ENCODE measurements at places on chromosomes 11 and 22. TPM values are rescaled to one million over a fixed set of nuclear protein-coding genes. Genes with fewer than 3 reads are reported as not detected.

OR10AG1 gene
- not detected for total RNA-seq

OR51B4 gene
- total RNA-seq: 0.47 TPM

ADAMTS8 gene
- 0.96 TPM for total RNA-seq

LRRC56 gene
- 3.0 TPM for total RNA-seq

OR6T1 gene
- total RNA-seq: not detected

RFPL2 gene
- 0.53 TPM for total RNA-seq

FOLR2 gene
- not detected for total RNA-seq

DNA sequence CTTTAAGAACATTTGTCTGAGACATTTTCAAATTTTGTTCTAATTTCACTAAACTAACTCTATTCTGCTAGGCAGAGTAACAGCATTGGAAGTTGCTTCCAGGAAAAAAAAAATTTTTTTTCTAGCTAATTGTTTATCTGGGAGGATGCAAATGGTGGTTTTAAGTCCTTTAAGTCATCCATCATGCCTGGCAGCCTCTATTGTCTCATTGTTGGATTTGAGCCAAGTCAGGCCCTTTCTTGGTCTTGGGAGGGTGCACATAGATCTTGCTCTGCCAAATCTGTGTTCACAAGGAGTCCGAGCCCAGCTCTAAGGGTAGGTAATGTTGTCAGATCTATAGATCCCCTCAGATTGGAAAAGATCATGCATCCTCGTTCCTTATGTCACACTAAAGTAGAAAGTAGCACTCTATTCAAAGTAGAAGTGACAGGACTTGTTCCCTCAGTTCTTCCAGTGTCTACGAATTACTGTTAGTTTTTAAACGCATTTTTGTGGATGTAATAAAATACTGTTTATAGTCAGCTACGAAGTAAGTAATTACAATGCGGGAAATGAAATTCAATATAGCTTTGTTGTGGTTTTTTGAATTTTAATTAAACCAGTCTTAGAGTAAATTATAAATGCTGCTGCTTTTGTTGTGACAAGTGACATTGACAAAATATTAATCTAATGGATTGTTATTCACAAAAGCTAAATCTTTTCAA lies 166.0 kb upstream of the RASSF10 start:
- peak overlapping the region; percentile 94 for H3K27ac ChIP-seq
- peaks cover 5% of the 10 kb centered on the region for H3K36me3 ChIP-seq
- H3K4me1 ChIP-seq: peaks cover 77% of the 10 kb centered on the region

DNA sequence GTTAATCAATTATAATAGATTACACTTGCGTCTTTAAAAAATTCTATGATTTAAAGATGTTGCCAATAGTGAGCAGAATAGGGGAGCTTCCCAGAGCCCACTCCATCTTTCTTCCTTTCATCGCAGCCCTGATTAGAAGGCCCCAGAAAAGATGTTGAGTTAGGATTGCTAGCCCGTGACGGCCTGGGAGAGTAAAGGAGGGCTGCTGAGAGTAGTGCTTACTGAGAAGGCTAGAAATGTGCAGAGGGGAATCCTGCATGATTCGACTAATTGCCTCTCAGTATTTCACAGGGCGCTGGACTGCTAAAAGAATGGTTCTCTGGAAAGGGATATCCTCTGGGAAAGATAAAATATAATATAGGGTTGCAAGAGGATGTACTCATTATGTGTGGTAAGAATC lies 160.5 kb downstream of the C11orf87 start:
- H3K4me3 ChIP-seq: no peak overlapping the region
- H3K27ac ChIP-seq: no peak overlapping the region
- no peaks in the 10 kb centered on the region for H3K36me3 ChIP-seq
- DNase-seq: no peak

DNA sequence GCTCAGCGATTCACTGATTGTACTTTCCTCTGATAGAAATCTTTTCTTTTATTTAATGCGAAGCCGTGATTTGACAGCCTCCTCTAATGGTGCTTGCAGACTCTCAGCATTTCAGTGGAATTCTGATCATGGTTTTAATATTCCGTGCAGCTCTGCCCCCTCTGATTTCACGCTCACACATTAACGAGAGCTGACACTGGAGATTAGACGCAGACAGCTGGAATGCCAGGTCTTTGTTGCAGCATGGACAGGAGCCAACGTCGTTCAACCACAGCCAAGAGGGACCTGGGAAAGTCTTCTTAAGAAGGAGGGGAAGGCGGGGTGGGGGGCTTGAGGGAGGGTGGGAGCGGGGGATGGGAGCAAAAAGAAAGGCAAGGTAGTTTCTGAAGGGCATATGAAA lies 186.4 kb downstream of the BLID start:
- peak; percentile 31 for DNase-seq
- H3K27me3 ChIP-seq: no peaks in the 10 kb centered on the region
- H3K4me3 ChIP-seq: no peak overlapping the region
- no peaks in the 10 kb centered on the region for H3K36me3 ChIP-seq

- peaks cover 63% of the 10 kb centered on the region for H3K4me1 ChIP-seq
- no peaks in the 10 kb centered on the region for H3K27me3 ChIP-seq
- no peaks in the 10 kb centered on the region for H3K36me3 ChIP-seq
Observed at GRCh38 chr11:16982809-16983208, 31.4 kb downstream of the PLEKHA7 start.

DNA sequence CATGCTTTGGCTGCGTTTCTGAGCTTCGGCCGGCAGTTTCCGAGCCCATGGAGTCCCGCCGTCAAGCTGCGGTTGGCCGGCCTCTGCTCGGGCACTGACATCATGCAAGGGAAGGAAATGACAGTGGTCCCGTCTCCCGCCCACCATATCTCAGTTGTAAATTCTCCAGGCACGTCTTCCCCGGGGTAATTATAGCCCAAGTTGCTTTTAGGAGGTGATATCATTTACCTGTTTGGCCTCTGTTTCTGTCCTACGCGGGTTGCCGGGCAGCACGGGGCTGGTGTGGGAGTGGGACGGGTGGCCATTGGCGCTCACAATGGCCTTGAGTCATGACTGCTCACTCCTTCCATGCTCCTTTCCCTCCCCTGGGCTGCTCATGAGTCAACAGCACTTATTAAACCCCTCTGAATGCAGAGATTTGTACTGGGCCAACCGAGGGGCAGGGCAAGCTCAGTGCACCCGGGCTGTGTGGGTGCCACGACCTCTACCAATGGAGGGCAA lies 4.2 kb upstream of the ANO1 start:
- H3K4me1 ChIP-seq: peaks cover 31% of the 10 kb centered on the region
- no peaks in the 10 kb centered on the region for H3K36me3 ChIP-seq
- H3K4me3 ChIP-seq: no peak overlapping the region
- no peak for DNase-seq
- peaks cover 61% of the 10 kb centered on the region for H3K27me3 ChIP-seq

DNA sequence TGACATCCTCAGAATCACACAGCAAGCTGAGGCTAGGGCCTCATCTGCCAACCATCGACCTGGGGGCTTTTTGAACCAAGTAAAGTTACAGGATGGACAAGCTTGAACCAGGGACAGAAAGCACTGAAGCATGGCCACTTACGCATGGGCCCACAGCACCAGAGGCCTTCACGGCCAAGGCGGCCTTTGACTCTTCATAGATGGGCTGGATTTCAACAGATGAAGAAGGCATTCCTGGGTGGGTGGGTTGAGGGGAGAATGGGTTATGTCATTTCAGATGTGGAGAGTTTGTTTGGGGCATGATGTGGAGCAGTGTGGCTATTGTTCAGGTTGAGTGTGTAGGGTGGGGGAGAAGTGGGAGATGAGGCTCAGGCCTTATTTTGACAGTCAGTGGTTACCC lies 60.2 kb downstream of the LRRC32 start:
- peaks cover 8% of the 10 kb centered on the region for H3K4me1 ChIP-seq
- no peaks in the 10 kb centered on the region for H3K36me3 ChIP-seq
- H3K4me3 ChIP-seq: no peak overlapping the region
- H3K27me3 ChIP-seq: no peaks in the 10 kb centered on the region

DNA sequence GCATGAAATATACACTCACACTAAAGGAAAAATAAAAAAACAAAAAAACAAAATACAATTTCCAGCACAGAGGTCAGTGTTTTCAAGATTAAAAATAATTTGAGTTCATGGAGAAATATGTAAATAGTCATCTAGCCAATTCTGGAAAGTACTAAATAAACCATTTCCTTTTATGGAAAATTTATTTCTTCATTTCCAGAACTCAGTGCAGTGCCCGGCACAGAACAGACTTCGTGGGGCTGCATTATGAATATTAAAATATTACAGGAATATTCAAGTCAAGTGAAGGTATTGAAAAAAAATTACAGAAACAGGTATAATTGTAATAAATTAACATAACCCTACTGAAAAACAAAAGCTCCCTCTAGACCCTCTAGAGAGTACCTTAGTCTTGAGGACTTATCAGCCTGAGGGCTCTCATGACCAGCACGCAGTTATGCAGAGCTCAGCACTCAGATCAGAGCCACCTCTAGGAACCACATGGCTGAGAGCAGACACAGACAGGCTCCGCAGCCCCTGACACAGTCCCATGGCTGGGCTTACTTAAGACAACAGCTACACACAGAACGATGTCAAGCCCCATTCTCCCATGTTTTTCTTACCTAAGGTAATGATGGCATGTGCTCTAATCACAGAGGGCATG lies 45.6 kb downstream of the NCAPD3 start:
- no peaks in the 10 kb centered on the region for H3K4me1 ChIP-seq
- H3K27me3 ChIP-seq: no peaks in the 10 kb centered on the region
- no peak for DNase-seq
- no peak overlapping the region for H3K4me3 ChIP-seq
- H3K36me3 ChIP-seq: peaks cover 18% of the 10 kb centered on the region

GRCh38 chr11:199004-199581 lies 6.2 kb downstream of the SCGB1C1 start:
- no peaks in the 10 kb centered on the region for H3K4me1 ChIP-seq
- H3K4me3 ChIP-seq: no peak overlapping the region
- DNase-seq: no peak
- H3K27ac ChIP-seq: no peak overlapping the region
- H3K27me3 ChIP-seq: no peaks in the 10 kb centered on the region

DNA sequence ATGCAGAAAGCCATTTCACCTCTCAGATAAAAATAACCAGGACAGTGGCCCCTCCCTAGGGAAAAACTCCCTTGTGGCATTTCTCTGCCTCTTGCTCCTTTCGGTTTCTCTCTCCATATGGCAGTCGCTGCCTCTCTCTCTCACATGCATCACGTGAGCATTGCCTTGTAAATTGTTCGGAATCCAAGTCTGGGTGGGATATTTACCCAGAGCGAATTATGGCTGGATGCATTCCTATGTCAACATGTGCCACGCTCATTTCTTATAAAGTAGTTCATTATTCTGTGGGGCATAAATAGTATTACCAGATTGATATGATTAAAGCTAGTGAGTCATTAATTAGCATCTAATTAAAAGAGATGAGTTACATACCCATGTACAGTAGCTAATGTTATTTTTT lies 392.9 kb downstream of the INSC start:
- peaks cover 26% of the 10 kb centered on the region for H3K4me1 ChIP-seq
- H3K27me3 ChIP-seq: no peaks in the 10 kb centered on the region
- H3K36me3 ChIP-seq: no peaks in the 10 kb centered on the region
- peak; percentile 44 for DNase-seq

Measured in mesothelial cell of epicardium (in vitro differentiated cells).